CD4-positive, alpha-beta T cell treated with Interleukin-21 for 1 hour (primary cell): ENCODE measurements at places on chromosomes 11 and 22.

DNA sequence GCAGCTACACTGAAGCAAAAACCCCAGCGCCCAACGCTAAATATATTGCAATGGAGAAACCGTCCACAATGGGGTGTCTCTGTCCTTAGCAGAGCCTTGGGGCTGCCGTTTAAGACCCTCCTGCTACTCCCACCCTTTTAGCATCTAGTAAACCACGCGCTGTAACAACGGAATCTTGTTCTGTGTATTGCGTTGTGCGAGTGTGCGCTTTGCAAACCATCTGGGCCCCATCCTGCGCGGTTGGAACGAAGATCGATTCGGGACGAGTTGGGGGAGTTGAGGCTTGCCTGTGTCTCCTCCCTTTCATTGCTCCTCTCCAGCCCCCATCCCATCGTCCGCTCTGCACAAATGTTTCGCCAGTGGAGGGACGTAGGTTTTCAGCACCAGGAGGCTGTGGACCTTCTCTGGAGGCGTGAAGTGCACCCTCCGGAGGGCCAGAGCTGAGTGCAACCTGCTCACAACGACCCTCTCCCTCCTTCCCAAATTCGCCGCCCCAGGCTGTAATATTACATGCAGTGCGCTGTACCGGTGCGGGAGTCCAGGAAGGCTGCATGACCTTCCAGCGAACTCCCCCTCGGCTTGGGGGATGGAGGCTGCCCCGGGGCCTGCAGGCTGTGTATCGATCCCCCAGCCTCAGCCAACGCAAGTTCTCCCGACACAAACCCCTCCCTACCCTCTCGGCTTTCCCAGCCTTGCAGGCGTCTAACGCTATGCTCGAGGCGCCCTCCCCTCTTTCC, 1.6 kb upstream of the KMT2A start:
- no peak for DNase-seq

DNA sequence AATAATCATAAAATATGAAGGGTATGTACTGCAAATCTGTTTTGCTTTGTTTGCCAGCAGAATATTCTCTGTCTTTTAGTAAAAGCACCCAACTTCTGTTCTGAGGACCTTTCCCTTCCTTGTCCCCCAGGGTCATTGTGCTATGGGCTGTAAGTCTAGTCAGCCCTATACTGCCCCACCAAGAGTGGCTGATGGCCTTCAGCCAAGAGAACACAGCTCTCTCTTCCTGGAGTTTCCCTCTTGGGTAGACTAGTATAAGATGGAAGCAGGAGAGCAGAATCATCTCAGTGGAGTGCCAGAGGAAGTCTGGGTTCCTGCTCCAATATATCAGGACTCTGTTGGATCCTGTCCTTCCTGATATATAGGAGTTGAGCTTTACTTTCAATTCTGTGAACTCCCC, 29.0 kb downstream of the MMP13 start:
- DNase-seq: no peak

DNA sequence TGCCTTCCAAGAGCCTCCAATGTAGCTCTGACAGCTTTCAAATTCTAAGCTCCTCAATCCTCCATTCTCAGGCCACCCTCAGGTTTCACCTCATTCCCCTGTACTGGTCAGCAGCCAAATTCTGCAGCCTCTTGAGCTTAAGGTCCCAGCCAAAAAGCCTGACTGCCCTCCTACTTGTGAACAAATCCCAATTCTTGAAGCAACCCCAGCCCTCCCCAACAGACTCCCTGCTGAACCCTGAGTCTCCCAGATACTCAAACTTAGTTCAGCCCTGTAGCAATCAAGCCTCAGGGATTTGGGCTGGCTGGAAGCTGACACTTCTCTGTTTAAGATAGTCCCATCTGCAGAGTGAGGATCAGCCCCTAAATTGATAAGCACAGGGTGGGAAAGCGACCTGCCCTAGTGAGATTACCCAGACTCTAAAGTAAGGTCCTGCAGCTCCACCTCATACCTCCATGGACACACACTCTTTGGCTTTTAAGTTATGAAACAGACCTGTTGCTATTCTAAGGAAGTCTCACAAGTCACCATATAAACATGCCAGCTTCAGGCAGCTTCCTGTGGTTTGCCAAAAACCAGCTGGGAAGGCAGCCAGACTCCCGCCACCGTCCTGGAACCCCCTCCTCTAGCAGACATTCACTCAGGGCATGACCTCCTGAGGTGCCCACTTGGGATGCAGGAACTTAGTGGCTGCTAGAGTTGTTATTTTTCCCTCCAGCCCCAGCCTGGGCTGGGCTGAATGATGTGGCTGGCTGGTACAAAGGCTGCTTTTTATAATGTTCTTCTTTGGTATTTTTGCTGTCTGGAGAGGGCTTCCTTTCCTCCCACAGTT, 82.5 kb upstream of the PICALM start:
- DNase-seq: no peak

- DNase-seq: no peak
Observed at GRCh38 chr11:119584193-119585042, 144.6 kb downstream of the NECTIN1 start.

- no peak for DNase-seq
Observed at GRCh38 chr11:92697461-92698312, 271.8 kb upstream of the MTNR1B start.

DNA sequence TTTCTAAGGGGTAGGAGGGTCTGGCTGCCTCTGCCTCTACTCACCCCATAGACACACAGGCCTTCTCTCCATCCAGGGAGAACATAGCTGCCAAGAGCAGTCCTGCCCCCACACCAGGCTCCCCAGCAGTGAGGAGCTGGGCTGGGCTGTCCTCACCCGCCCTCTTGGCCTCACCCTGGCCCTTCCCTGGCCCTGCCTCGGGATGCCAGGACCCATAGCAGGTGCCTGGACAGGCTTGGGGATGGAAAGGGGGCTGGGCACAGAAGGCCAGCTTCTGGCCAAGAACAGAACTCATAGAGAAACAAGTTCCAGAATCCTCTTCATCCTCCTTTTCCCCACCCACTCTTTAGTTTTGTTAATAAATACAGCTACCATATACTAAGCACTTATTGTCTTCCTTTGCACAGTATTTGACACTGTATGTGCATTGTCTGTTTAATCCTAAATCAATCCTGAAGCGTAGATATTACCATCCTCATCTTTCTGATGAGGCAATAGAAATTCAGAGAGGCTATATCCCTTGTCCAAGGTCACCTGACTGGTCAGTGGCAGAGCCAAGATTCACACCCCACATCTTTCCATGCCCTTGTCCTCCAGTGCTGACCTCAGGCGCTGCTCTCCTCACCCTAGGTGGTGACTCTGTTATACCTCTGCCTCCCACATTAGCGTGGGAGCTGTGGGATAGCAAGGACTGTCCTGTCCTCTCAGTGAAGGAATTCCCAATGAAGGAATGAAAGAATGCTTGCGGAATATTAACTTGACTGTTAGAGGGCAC, 22.0 kb upstream of the MYOD1 start:
- no peak for DNase-seq

DNA sequence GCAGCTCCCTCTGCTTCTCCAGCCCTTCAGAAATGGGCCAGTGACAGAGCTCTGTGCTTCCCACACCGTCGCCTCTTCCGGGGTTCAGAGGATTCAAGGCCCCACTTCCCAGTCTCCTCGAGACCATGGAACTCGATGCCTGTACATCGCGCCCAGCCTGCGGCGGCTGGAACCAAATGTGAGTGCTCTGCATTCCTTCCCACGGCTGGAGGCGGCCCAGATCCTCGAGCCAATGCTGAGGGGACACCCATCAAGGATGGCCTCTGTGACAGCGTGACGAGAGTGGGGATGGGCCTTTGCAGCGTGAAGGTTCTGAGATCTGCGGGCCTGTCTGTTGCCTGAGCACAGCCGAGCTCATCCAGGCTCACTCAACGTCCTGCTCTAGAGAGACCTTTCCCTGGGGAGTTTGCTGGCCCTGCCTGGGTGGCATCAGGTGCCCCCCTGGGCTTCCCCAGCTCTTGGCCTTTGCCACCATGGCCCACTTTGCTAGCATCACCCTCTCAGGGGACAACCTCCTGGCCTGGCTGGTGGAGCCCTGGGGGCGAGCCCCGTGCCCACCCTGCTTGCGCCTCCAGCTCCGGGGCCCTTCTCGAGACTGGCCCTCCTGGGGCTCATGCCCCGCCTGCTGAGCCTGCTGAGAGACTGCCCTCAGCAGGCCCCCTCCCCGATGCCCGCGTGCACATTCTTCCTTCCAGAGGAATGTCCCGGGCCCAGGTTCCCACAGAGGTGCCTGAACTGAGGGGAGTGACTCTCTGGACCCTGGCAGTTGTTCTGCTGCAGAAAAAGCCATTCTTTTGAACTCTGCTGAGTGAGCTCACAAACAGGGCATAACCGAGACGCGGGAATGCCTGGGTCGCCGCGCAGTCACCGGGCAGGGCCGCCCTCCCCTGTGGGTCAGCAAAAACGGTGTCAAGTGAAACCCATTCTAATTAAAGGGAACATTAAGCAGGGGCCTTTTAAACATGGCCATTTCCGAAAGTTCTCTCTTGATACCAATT, 7.3 kb upstream of the MYEOV start:
- no peak for DNase-seq

GRCh38 chr11:68266936-68267880, 4.6 kb downstream of the C11orf24 start:
- DNase-seq: no peak

- no peak for DNase-seq
Observed at GRCh38 chr11:133541021-133541719, 8.9 kb upstream of the OPCML start.

DNA sequence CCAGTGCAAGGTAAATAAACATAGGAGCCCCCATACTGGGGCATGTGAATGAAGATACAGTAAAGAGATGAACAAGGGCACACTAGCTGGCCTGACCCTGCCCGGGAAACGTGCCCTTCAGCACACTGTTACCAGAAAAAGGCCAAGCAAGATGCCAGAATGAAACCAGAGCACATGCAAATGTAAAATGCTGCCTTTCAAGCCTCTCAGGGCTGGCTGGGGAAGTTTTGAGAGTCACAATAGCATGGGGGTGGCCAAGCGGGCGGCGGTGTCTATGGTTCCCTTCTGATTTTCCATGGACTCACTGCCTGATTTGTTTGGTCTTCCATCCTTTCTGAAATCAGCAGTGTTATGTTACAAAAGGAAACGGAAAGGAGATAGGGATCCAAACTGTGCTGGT, 18.9 kb upstream of the SUSD2 start:
- DNase-seq: no peak
